Panc1 (cell line): ENCODE measurements at places on chromosomes 2 and 18. TPM values are rescaled to one million over a fixed set of nuclear protein-coding genes. Genes with fewer than 3 reads are reported as not detected.

Gene GAREM1
- total RNA-seq = 4.7 TPM

Gene CHPF
- total RNA-seq = 17.5 TPM

Gene ERBB4
- total RNA-seq = 0.15 TPM

Gene ATP6V1B1
- total RNA-seq = 0.18 TPM

Gene GKN1
- not detected for total RNA-seq

Gene COLEC12
- 0.03 TPM for total RNA-seq

Gene EMILIN1
- total RNA-seq = 0.31 TPM

Gene UGT1A8
- 0.15 TPM for total RNA-seq

Gene MYO5B
- total RNA-seq = 0.31 TPM

Gene TEX44
- not detected for total RNA-seq

Gene ITPRIPL1
- total RNA-seq = 12.2 TPM

Gene MAP2
- total RNA-seq = 44.9 TPM

Gene VAMP5
- 21.3 TPM for total RNA-seq

Gene DNAH6
- 0.26 TPM for total RNA-seq

Gene MATN3
- total RNA-seq = 3.5 TPM

Gene NT5DC4
- not detected for total RNA-seq

Gene MOCOS
- total RNA-seq = 3.0 TPM
